ENCODE measurements at places on chromosomes 2 and 18. TPM values are rescaled to one million over a fixed set of nuclear protein-coding genes. Genes with fewer than 3 reads are reported as not detected.

DNA sequence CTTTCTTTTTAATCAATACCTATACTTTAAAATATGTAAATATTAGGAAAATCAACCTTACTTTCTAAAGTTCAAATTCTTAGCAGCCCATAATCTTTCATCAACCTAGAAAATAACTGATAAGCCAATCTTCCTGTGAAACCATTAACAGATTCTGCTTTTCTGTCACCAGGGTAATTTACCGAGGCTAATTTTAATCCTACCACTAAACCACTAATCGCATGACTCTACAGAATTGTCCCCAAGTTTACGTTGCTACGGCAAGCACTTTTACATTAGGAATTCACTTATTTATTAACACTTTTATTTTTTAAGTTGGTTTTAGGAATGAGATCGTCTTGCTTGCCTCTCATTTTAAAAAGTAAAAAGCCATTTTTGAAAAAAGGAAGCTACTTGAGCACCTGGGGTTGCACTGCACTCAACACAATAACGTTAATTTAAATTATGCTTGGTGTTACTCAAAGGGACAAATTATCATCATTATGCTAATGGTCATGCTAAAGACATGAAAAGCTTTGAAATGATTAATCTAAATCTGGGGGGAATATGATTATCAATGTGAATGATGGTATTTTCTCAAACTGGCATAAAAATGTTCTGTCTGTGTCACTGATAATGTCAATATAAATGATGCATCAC, 10.2 kb downstream of the ZNF516 start:
- ATAC-seq = no peak

GRCh38 chr18:57439985-57440330, 4.8 kb downstream of the ONECUT2 start:
- no peak for ATAC-seq

- no peak for ATAC-seq
Observed at GRCh38 chr2:26020231-26020640, 13.6 kb upstream of the RAB10 start.

DNA sequence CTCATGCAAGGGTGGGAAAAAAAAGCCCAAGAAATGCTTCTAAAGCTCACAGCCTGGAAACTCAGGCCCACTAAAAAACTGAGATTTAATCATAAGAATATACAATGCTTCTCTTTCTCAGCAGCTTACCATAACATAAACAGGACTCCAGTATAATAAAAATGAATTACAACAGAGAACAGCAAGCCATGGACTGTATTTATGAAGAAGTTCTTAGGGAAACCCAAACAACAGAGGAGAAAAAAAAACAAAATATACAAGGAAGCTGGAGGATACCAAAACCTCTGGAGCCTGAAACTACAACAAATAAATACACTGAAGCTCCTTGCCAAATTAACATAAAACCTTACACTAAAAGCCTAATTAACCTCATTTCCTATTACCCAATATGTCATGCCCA, 187.8 kb downstream of the RDH14 start:
- no peak for ATAC-seq

DNA sequence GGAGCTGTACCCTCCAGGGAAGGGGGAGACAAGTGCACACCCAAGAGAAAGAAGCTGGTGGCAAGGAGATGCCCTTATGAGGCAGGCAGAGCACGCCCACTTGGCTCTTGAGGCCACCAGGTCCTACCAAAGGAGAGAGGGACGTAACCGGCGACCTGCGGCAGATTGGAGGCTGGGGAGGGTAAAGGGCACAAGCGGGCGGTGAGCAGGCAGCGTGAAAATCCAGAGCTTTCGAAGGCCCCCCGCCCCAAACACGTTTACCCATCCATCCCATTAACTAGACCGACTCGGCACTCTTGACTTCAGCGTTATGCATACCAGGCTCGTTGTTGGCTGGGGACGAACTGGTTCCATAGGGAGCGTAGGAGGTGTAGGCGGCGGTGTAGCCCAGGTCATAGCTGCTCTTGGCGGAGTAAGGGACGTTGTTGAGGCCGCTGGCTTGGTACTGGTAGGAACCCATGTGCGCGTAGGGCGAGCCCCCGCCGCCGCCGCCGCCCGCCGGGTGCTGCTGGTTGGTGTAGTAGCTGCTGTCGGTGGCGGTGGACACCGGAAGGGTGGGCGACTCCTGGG, 794 bp downstream of the DLX2 start:
- peak; percentile 8 for ATAC-seq

GRCh38 chr2:196758474-196759377, 40.8 kb downstream of the GTF3C3 start:
- no peak for ATAC-seq

DNA sequence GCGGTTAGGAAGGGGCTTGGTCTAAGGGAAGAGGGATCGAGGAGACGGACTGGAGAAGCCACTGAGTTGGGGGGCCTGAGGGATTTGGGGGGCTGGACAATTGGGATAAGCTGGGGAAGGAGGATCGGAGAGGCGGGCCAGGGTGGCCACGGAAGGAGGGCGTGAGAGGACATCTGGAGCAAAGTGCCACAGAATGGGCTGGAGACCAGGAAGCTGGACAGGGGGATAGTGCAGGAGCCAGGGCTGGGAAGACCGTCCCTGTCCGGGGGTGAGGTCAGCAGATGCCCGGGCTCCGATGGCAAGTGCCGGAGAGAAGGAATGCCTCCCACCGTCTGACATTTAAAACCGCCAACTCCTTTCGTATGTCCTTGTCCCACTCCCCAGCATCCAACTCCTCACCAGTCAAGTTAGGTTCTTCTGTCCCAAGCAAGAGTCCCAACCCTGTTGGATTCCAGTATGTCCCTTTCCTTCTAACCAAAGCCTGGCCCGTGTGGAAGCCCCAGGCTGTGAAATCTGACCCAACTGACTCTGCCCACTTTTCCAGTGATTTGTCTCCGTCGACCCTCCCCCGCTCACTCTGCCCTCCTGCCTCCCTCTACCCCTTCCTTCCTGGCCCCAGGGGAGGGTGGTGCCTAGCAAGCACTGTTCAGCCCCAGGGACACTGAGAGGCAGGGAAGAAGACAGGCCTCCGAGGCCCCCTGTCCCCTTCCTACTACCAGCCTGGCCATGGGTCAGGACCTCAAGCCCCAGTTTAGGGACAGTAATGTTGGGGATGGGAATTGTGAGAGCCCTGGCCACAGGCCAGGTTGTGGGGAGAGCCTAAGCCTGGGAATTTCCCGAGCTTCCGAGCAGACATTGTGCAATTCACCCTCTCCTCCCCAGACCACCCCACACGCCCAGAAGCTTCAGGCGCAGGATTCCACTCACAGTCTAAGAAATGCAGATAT, 31.5 kb upstream of the TMBIM1 start:
- ATAC-seq = no peak

- peak; percentile 64 for ATAC-seq
Observed at GRCh38 chr2:68516051-68516955, 48.9 kb downstream of the APLF start.

DNA sequence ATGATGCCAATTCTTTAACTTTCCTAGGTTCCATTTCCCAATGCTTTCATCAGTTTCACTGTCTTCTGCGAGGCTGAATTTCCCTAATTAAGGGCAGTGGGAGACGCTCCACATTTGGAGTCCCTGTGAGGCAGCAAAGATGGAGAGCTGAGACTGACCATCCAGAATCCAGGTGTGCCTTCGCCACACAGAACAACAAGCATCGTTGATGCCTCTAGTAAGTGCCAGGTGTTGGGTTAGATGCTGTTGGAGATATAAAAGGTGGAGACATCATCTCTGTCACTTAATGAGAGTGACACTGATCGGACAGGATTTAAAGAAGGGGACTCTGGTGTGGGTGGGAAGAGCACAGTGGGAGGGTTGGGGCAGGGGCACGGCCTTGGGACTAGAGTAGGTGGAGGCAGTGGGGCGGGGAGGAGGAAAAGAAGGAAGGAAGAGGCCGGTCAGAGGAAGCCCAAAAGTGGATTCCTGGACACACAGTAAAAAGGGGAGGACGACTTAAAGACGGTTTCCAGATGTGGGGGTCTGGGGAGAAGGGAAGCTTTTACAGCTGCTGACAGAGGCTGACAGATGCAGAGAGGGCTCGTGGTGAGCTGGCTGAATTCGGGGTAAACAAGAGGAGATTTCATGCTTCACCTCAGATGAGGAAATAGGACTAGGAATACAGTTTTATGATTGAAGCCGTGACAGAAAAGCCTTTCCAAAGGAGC, 113.0 kb downstream of the BCL2 start:
- peak; percentile 10 for ATAC-seq

DNA sequence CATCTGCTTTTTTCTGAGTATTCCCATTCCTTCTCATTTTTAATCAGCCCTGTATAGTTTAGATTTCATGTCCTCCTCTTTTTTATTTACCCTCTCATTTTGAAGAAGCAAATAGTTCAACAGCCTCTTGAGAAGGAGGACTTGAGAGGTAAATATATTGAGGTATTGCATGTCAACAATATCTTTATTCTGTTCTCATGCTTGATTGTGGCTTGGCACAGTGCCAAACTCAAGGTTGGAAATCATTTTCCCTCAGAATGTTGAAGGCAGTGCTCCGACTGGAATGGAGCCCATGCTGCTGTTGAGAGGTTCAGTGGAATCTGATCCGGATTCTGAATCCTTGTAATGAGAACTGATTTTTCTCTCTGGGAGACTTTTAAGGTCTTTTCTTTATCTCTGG, 31.0 kb upstream of the GALNT3 start:
- no peak for ATAC-seq

- peak; percentile 51 for ATAC-seq
Observed at GRCh38 chr2:27855476-27855875, 34.7 kb downstream of the RBKS start.

ANKRD36B gene
- 53.0 TPM for total RNA-seq

AAMP gene
- 77.5 TPM for total RNA-seq

KLHL41 gene
- total RNA-seq = not detected

KLHL30 gene
- total RNA-seq = not detected

OXER1 gene
- total RNA-seq = 0.13 TPM

TMEM169 gene
- total RNA-seq = 1.5 TPM

Measured in activated T-helper 17 cell treated with anti-CD3 and anti-CD28 coated beads, Interleukin-2, amount 50 U/mL, for 72 hours (primary cell).